Prostate gland (tissue), 2 donors: ENCODE measurements at places on chromosomes 3 and 15. TPM values are rescaled to one million over a fixed set of nuclear protein-coding genes. Genes with fewer than 3 reads are reported as not detected.

DNA sequence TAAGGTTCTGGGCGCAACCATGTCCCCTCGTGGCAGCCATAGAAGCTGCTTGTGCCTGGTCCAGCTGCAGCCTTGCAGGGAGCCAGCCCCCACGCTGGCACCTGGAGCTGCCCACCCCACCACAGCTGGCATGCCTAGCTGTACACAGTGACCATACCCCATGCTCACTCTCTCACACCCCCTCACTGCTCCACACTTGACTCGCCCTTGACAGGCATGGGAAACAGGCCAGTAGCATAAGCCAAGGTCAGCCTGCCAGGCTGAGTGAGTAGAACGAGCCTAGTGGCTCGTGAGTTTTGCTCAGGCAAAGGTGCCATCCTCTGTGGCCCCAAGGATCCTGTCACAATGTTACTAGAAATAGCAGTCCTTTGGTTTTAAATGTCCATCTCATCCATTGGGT lies 52.7 kb upstream of the CADM2 start:
- DNase-seq: no peak

DNA sequence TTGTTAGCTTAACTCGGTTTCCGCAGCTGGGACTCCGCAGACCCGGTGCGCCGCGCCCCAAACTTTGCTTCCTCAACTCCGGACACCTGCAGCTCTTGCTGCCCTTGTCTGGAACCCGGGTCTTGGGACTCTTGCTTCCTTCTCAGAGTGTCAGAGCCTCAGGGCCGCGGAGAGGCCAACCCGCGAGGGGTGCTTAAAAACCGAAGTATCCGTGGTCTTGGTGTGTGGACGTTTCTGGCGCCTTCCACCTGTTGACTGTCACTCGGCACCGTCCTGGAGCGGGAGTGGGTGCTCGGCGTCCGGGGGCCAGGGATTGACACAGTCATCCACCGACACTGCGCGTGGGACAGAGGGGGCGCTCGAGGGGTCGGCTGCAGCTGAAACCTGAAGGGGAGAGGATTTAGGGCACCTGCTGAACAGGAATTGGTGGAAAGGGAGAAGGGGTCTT lies 386 bp downstream of the SQOR start:
- DNase-seq: peak; percentile 62

GRCh38 chr3:143963946-143964345 lies 7.7 kb upstream of the DIPK2A start:
- no peak for DNase-seq

GRCh38 chr3:148178503-148178902 lies 519.2 kb upstream of the AGTR1 start:
- no peak for DNase-seq

DNA sequence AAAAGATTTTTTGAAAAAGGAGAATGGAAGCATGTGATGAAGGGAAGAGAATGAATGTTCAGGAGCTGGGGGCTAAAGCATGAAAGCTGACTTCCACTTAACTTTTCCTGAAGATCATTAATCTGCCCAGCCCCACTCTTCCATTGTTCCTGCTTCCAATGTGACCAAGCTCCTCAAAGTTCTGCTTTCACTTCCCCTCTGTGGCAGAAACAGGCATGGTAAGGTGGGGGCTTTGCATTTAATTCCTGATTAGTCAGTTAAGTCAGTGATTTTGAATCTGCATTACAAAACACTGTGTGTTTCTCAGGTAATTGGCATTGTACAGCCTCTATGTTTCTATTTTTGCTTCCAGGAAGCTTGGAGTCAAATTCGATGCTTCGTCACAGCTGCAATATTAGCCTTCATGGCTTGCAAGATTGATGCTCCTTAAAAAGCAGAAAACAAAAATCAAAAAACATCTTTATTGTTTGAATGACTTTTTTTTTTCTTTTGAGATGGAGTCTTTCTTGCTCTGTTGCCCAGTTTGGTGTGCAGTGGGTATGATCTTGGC lies 7.3 kb upstream of the TM6SF1 start:
- DNase-seq: no peak

Gene LSMEM2
- not detected for total RNA-seq

DNA sequence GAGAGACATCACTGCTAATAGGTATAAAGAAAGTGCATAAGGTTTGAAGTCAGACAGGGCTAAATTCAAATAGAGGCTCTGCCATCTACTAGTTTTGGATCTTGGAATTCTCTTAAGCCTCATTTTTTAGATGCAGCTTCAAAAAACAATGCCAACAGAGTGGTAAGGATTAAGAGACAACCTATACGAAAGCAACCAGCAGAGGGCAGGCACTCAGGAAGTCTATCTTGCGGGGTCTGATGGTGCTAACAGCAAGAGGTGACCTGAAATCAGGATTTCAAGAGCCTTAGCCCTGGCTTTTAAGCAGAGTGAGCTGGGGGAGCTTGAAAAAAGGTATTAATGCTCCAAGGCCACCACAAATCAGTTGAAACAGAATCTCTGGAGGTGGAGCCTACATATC lies 40.7 kb downstream of the LDHAL6B start:
- peak; percentile 43 for DNase-seq

- no peak for DNase-seq
These were observed 5.7 kb upstream of the IQGAP1 start for GRCh38 chr15:90382320-90382719.

Gene TMC3
- 0.14 TPM for total RNA-seq

DNA sequence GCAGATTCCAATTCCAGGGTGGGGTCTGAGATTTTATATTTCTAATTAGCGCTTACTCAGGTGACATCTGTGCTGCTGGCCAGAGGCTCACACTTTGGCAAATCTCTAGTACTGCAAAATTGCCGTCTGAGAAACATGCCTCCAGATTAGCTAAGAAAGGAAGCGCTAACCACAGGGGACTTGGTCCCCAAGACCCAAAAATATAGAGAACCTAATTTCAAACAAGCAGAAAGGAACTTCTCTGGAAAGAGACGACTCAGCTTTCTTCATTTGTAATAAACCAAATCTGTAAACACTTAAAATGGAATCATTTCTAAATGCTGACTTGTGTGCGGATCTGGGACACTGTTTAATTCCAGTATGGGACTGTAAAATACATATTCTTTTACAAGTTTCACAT lies 55.7 kb downstream of the B3GNT5 start:
- no peak for DNase-seq

DNA sequence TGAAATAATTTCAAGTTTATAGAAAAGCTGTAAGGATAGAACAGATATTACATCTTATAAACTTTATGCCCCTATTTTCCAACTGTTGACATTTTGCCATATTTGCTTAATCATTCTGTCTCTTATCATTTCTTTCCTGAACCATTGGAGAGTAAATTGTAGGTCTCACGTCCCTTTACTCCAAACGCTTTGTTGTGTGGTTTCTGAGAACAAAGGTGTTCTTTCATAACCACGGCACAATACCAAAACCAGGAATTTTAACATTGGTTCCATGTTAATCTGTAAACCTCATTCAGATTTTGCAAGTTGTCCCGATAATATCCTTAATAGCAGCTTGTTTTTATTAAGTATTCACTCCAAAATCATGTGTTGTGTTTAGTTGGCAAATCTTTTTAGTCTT lies 134.8 kb downstream of the AKAP13 start:
- no peak for DNase-seq

- DNase-seq: no peak
These were observed 153.8 kb downstream of the SEMA6D start for GRCh38 chr15:47870956-47871625.

GRCh38 chr3:80734920-80735319 lies 967.1 kb upstream of the ROBO1 start:
- no peak for DNase-seq

- no peak for DNase-seq
These were observed 164.5 kb upstream of the TPM1 start for GRCh38 chr15:62878070-62878469.

- peak; percentile 86 for DNase-seq
These were observed 100.8 kb upstream of the SLC6A6 start for GRCh38 chr3:14301558-14301957.

Gene DNAH12
- 1.8 TPM for total RNA-seq

Gene DENND4A
- 24.5 TPM for total RNA-seq

Gene SPINK8
- 4.9 TPM for total RNA-seq

- DNase-seq: no peak
These were observed 141.7 kb upstream of the LRIG1 start for GRCh38 chr3:66642484-66642883.

Gene C3orf85
- total RNA-seq: not detected

- DNase-seq: peak; percentile 52
These were observed 165.6 kb downstream of the NSMCE3 start for GRCh38 chr15:29103824-29104565.

- DNase-seq: no peak
These were observed 25.3 kb downstream of the NCEH1 start for GRCh38 chr3:172685331-172686214.

DNA sequence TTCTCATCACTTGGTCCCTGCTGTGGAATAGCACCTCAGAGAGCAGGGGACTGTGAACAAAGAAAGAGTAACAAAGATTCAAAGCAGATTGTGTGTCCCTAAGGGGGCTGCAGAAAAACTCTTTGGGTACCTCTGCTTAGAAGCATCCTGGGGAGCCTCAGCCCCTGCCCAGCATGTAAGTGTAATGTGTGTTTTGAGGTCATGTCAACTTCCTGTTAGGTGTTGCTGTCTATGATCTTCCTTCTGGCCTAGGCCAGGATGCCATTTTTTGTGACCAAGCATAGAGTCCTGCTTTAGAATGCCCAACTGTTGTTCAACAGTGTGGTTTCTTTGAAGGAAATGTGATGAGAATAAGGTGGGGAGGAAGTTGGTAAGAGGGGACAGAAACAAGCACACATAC lies 77.1 kb upstream of the BCL6 start:
- no peak for DNase-seq

DNA sequence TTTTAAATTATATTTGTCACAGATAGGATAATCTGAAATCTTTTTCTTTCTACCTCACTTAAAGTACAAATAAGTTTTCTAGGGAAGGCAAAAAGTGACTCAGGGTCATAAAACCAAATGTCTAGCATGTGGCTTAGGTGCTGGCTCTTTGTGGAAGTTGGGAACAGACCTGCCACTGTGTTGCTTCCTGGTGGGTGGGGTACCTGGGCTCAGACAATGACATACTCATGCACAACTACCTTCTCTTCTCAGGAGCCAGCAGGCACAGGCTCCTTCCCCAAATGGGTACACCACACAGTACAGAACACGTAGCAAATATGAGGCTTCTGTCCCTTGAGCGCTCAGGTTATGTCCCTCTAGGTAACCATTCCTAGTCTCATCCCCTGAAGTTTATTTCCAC lies 40.1 kb upstream of the MUC13 start:
- no peak for DNase-seq

GRCh38 chr3:115052906-115053305 lies 94.2 kb downstream of the ZBTB20 start:
- DNase-seq: no peak

GRCh38 chr15:32117122-32117521 lies 86.8 kb downstream of the CHRNA7 start:
- no peak for DNase-seq

- no peak for DNase-seq
These were observed 316.6 kb downstream of the RBMS3 start for GRCh38 chr3:29597376-29598008.

DNA sequence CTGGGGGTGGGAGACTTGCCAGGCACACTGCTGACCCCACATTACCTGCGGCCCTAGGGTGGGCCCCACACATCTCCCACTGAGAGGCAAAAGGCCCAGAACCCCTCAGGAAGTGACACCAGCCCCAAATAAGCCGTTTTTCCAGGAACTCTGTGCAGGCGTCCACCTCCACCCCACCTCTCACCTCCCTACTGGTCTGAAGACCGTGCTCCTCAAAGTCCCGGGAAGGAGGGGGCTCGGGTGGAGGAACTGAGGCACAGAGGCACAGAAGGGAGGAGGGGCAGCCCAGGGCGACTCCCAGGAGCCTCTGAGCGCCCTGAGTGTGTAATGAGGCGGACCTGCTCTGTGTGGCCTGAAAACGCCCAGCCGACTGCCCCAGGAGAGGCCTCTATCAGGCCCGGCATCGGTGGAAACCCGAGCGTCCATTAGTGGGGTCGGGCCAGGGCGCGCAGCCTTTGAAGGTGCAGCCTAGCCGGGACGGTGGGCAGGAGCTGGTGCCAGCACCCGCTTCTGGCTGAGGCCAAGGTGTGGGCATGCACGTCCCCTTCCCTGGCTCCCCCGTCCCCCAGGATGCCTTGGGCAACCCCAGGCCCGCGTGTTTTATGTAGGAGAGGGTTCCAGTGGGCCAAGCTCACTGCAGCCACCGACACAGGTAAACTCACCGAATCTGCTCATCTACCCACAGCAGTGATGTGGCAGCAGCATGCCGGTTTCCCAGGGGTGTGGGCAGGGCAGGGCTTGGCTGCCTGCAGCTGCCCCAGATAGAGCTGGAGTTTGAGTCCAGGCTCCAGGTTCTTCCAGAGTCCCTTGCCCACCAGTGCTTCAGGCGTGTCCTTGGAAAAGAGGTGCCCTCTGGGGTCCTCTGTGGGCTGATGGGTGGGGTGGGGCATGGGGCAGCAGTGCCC lies 55.8 kb downstream of the DNAJB8 start:
- DNase-seq: no peak

- no peak for DNase-seq
These were observed 21.9 kb upstream of the OR5H6 start for GRCh38 chr3:98242155-98242554.

Gene P2RY1
- total RNA-seq: 14.3 TPM

Gene AP3B2
- total RNA-seq: 5.4 TPM

GRCh38 chr15:50758712-50759205 lies 6.7 kb downstream of the SPPL2A start:
- no peak for DNase-seq

DNA sequence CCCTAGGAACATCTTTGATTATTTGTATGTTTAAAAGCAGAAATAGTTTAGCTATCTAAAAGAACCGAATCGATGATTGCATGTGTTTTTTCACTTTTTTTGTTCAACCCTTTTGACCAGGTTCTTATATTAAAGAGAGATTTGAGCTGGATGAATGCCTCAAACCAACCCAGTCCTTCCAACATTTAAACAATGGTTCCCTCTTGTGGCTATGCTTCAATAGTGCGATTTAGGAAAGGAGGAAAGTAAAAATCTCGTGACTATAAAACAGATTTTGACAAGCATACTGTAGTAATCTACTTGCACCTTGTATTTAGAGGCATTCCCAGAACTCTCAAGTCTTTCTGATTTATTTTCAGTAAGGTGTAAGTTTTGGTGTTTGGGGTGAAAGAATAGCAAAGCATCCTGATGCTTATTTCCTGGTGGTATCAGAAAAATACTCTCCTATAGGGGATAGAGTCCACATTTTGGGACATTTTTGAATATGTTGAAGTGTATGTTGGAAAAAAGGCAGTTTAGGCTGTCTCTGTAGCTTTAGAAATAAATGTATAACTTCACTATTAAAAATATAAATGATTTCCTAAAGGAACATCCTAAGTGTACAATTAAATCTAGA lies 159.6 kb upstream of the KCNH8 start:
- no peak for DNase-seq

DNA sequence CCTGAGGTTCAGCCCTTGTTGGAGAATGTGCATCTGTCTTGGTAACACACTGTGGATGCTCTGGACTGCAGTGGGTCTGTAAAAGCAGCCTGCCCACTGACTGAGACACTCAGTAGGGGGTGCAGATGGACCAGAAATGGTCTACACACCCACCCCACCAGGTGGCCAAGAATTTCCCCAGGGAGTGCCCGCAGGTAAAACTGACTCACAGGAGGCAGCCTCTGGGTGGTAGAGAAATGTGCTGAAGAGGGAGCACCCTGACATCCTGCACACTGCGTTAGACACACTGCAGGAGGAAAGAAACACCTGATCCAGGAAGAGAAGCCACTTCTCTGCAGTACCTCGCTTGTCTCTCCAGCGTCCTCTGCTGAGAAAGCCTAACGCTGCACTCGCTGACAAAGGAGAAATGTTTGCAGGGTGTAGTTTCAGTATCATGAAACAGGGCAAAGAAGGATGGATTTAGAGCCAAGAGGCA lies 109.5 kb upstream of the ABHD17C start:
- DNase-seq: no peak
